ENCODE measurements at places on chromosomes 4 and X. TPM values are rescaled to one million over a fixed set of nuclear protein-coding genes. Genes with fewer than 3 reads are reported as not detected.

DNA sequence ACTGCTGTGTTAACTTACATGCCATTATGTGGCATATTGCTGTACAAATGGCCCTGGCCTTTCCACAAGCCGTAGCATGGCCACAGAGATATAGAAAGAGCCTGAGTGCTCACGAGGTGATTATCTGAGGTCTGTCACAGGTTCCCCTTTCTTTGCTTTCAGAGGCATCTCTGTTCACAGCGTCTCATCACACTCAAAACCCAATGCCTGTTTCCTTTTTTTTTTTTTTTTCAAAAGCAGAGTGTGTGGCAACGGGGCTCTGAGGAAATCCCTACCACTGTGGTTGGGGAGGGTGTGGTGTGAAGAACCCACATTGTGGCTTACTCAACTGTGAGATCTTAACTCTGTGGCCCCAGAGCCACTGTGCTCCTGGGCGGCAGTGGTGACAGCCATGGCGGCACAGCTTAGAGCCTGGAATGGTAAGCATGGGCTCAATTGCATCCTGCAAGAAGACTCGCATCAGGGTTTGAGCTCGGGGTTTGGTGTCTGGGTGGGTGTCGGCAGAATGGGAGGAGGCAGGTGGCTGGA, 30.8 kb downstream of the RTL5 start:
- no peak for DNase-seq

MAGEA10 gene
- total RNA-seq: not detected

FOXP3 gene
- total RNA-seq: not detected

DNA sequence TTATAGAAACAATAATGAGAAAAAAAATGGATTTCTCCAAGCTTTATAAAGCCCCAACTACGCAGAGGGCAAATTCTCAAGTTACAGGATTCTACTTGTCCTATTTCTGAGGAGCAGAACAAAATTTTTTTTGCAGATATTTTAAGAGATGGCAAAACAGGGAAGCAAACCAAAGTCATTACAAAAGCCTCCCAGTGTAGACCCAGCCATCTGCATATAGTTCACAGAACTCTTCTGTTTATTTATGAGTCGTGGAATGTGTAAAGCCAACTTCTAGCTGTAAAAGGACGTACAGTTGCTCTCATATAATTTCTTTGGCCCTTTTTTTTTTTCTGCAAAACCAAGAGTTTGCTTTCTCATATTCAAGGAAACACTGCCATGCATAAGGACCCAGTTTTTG, 120.4 kb downstream of the PCDH7 start:
- DNase-seq: no peak

DNA sequence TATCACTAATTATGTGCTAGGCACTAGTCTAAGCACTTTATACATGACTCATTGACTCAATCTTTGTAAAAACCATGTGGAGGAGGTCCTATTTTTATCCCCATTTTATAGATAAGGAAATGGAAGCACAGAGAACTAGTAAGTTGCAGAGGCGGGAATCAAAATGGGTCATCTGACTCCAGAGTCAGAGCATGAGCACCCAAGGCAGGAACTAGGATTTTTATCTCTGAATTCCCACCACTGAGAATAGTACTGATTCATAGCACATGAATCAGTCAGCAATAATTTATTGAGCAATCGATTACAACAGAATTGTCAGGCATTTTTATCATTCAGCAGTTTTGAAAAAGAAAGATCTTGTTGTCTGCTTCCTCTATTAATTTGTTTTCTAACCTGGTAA, 19.3 kb downstream of the SCARB2 start:
- no peak for DNase-seq

GLRA2 gene
- not detected for total RNA-seq

C4orf33 gene
- 22.8 TPM for total RNA-seq

DNA sequence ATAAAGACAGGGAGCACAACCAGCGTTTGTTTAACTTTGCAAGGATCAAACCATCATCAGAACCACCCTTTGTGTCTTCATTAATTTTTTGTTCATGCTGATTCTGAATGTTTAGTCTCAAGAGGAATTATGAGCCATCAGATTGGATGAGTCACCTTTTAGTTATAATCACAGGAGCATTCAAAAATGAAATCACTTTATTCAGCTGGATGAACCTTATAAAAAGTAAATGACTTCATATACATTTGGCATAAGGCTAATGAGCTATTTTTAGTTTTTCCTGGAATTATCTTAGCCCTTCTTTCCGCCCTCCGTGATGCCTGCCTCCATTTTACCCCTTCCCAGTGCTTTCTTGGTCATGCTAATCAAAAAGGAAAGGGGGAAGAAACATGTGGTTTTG, 103.6 kb downstream of the SORBS2 start:
- no peak for DNase-seq

- no peak for DNase-seq
Observed at GRCh38 chr4:69649629-69650028, 3.4 kb downstream of the UGT2A1 start.

- no peak for DNase-seq
Observed at GRCh38 chr4:94933799-94934198, 176.0 kb downstream of the BMPR1B start.

PCDH10 gene
- total RNA-seq: 0.44 TPM

DNA sequence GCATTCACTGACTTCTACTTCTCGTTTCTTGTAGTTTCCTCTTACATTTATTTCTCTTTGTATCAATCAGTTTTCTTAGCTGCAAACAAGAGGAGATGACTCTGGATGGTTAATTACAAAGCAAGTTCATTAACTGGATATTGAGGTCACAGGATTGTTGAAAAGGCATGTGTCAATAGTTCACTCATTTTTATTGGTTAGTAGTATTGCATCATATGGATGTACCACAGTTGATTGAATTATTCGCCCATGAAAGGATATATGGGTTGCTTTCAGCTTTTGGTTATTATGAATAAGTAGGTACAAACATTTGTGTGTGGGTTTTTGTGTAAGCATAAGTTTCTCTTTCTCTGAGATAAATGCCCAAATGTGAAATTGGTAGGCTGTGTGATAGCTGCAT, 21.8 kb upstream of the ARHGEF6 start:
- DNase-seq: no peak

DNA sequence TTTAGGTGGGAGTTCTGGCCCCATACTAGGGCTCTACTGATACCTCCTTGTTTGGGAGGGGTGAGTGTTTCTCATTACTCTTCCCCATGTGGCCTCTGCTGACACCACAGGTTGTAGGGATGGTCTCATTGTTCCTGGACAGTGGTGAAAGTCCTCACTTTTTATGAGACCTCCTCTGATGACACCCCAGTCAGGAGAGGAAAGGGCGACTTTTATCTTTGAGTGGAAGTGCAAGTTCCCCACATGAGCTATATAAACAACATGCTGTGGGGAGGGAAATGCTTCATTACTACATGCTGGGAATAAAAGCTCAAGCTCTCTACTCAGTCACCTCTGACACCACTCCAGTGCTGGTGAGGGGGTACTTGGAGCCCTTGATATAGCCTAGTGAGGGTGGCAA, 29.5 kb upstream of the MAGEA6 start:
- DNase-seq: no peak

- DNase-seq: no peak
Observed at GRCh38 chr4:134636338-134637051, 434.9 kb upstream of the PABPC4L start.

CABS1 gene
- not detected for total RNA-seq

DNA sequence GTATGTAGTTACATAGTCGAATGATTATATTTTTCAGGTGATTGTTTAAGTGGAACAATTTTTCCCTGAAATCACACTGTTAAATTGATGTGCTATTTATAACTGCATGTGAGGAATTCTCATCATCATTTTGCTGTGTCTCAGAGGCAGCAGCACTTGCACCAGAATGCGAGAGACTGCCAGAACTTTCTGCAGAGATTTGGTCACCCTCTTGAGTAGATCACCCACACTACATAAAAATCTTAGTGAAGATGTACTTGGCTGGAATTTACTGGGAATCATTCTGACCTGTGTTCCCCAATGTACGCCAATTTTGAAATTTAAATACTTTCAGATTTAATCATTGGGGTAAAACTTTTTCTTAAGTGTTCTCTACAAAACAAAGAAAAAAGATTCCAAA, 5.4 kb downstream of the UGT2B4 start:
- no peak for DNase-seq

DNA sequence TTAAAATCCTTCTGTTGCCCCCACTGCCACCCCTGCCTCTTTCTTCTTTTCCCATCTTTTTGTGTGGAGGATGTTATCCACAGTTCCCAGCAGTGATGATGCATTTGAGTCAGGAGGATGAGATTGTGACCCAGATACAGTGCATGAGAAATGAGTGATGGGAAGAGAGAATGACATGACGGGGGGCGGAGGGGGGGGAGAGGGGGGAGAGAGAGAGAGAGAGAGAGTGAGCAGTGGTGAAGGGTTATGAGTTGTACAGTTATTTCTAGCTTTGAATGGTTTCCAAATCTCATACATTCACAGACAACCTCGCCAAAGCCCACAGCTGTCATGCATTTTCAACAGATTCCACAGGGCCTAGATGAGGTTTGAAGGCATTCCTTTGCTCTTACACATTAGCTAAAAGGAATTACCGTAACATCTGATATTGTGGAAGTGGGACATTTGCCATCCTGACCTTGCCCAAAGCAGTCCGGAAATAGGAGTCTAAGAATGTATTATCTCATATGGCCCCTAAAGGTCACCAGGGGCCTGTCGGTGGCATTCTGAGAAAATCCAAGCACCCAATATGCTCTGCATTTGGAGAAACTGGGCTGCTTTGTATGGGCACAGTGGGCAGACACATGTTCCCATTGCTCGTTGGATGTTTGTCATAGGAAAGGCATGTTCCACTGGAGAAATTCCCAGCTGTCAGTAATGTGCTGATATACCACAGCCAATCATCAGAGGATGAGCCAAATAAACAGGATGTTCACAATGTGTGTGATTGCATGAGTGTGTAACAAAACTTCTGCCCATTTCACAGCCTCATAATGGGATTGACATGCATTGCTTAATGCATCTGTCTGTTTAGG, 435.8 kb downstream of the SPRY1 start:
- peak; percentile 10 for DNase-seq

DNA sequence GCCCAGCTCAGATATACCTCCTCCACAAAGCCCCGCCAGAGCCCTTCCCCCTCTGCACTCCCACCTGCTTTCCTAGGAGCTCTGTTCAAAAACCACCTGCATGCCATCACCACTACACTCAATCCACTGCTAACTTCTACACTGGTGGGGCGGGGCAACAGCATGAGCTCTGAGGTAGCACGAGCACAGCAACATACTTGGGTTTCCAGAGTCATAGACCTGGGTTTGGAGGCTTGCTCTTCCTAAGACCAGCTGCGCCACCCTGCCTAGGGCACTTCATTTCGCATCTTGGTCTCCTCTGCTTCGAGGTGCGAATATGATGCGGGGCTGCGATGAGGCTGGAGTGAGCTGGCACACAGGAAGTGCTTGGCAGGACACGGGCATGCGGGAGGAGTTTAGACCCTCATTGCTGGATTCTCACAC, 3.6 kb downstream of the SASH3 start:
- DNase-seq: no peak

- DNase-seq: no peak
Observed at GRCh38 chr4:95524729-95525128, 24.0 kb downstream of the UNC5C start.

GRCh38 chr4:126583509-126583908, 1049.2 kb upstream of the INTU start:
- DNase-seq: peak; percentile 26

- DNase-seq: no peak
Observed at GRCh38 chr4:180598281-180598680, 1644.9 kb upstream of the TENM3 start.

KIAA0232 gene
- total RNA-seq: 37.1 TPM

GRCh38 chr4:76166480-76166879, 18.3 kb upstream of the NUP54 start:
- DNase-seq: no peak

- peak; percentile 2 for DNase-seq
Observed at GRCh38 chrX:63686878-63687714, 97.9 kb downstream of the ARHGEF9 start.

GRCh38 chr4:25970226-25970675, 56.2 kb downstream of the SMIM20 start:
- DNase-seq: no peak

DNA sequence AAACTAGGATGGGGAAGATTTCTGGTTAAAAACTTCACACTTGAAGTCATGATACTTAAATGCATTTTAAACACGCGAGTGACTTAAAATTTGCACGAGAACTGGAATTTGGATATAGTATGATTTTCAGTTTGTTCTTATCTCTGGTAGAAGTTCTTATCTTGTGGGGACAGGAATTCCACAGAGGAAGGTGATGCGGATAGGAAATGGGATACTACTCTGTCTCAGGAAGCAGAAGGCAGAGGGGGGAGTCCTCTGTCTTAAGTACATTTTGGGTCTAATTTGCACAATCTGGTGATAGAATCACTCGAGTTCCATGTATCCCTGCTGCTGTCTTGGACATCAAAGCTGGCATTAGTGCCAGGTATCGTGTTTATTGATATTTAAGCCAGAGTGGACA, 53.3 kb downstream of the TLL1 start:
- DNase-seq: no peak

IL3RA gene
- 2.8 TPM for total RNA-seq

GRCh38 chr4:152417673-152418072, 118.2 kb downstream of the FBXW7 start:
- DNase-seq: no peak

FANCB gene
- 2.2 TPM for total RNA-seq

CSAG2 gene
- total RNA-seq: not detected

DNA sequence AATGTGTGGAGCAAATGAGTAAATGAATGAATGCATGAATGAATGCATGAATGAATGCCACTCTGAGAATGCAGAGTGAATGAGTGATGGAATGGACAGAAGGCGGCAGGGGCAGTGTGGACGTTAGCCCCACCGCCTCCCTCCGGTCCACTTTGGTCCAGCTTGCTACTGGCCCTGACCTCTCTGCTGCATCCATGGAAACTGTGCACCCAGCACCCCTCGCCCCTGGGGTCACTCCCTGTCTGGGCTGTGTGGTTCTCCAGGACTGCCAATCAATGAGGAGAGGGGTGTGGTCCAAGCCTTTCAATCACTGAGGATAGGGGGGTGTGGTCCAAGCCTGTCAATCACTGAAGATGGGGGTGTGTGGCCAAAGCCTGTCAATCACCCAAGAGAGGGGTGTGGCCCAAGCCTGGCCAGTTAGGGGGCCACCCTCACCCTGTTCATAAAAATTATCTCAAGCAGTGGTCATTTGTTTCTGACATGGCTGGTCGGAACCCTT, 39.2 kb upstream of the ASMTL start:
- no peak for DNase-seq

Measured in thyroid gland (tissue), 4 donors.